ENCODE measurements at places on chromosomes 1 and 21.

- peak; percentile 15 for DNase-seq
Observed at GRCh38 chr1:155062702-155063411, 683 bp upstream of the EFNA4 start.

DNA sequence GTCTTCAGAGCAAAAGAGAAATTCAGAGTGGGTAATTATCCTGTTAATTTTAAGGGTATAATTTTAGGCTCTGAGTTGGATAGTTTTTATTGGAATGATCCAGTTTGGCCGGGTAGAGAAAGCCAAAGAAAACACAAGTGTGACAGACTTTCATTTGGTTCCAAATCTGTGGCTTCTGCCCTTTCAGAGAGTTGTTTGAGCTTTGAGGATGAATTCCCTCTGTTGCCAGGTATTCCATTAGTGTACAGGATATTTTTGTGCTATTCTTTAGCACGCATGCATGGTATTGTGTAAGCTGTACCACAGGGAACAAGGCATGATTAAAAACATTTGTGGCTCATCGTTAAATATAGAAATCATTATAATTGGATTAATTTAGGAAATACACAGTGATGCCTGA lies 384.4 kb downstream of the ADGRL2 start:
- no peak for DNase-seq

DNA sequence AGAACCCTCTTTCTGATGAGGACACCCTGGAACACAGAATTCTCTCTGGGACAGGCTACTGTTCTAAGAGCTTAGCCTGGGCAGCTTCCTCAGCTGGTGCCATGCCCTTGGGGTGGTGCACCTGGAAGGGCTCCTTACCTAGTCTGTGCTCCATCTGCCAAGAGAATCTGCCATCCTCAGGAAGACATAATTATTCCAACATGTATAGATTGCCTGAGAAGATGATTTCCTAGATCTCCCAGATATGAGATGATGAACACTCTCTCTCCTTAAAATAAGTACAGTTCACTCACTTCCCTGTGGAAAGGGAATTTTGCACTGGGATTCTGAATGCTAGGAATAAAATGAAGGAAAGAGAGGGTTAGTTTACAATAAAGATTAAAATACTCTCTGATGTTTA lies 87.6 kb downstream of the NENF start:
- no peak for DNase-seq

- no peak for DNase-seq
Observed at GRCh38 chr21:35622612-35623011, 437.7 kb downstream of the SETD4 start.

- DNase-seq: no peak
Observed at GRCh38 chr1:62800281-62800680, 16.3 kb downstream of the ATG4C start.

- DNase-seq: no peak
Observed at GRCh38 chr21:44510508-44511218, 29.3 kb downstream of the KRTAP10-1 start.

GRCh38 chr1:13728091-13728715 lies 28.2 kb downstream of the PRDM2 start:
- no peak for DNase-seq

- DNase-seq: peak; percentile 84
Observed at GRCh38 chr1:162905174-162906158, 44.5 kb upstream of the CCDC190 start.

- DNase-seq: no peak
Observed at GRCh38 chr1:85992791-85993190, 163.8 kb downstream of the COL24A1 start.

DNA sequence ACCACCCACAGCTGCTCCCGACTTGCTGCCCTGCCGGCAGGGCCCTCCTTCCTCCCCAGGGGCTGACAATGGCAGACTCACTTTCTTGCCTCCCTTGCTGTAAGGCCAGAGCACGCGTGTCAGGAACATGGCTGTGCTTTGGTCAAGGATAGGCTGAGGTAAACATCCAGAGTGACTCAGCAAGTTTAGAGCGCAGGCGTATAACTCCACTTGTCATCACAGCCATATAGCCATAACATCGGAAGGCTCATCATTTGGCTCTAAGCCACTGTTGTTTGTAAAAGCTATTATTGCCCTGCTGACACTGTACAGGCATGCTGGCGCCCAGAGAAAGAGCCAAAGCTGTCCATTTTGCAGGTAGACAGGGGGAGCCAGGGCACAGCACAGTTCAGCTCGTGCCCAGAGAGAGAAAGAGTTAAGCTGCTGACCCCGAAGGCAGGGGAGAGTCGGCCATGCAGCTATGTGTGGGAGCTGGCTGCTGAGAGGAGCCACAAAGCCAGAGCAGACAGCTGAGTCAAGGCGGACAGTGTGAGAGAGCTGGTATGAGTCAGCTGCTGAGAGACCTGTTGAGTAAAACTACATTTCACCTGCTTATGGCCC lies 60.6 kb downstream of the GNG4 start:
- DNase-seq: peak; percentile 50

DNA sequence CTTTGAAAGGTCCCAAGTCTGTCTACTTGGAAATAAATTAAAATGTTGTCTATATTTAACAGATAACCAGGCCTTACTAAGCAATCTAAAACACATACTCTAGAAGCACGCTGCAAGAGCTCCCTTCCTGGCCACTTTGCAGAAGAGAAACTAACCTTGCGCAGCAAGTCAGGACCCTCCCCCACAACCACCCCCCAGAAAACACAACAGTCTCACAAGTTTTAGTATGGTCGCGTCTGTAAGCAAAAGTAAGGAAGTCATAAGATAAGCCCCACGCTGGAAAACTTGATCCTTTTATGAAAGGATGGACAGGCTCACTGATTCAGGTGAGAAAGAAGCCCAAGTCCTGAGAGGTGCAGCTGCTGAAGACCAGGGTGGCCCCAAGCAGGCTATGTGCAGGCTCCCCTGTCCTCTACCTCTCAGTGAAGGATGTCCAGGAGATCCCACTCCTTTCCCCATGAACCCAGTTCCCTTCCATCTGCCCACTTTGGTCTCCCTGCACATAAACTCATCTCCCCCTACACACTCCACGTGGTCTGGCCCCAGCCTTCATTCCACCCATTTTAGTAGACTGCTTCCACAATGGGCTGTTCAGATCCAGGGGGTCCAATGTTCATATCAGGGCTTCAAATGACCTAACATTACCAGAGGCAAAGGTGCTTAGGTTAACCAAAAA lies 23.8 kb downstream of the HIVEP3 start:
- no peak for DNase-seq

- peak; percentile 32 for DNase-seq
Observed at GRCh38 chr21:45554477-45555175, 12.4 kb upstream of the SLC19A1 start.

- no peak for DNase-seq
Observed at GRCh38 chr21:40851749-40852148, 4.8 kb upstream of the DSCAM start.

- no peak for DNase-seq
Observed at GRCh38 chr1:229579059-229579673, 20.7 kb upstream of the ABCB10 start.

- DNase-seq: no peak
Observed at GRCh38 chr1:51276286-51276685, 40.2 kb downstream of the RNF11 start.

DNA sequence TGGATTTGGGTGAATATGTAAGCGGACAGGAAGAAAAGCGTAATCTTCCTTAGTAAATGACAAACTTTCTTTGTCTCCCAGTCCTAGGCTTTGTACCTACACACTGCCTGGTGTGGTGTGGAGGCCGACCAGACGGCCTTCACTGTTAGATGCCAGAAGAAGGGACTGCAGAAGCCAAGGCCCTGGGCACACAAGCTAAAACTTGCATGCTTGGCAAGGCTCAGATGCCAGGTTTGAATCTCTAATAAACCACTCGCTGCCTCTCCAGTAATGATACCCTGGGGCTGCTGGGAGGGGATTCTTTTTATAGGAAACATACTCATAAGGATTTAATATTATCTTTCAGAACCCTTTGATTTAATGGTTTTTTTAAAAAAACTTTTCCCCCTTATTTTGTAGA lies 263.8 kb downstream of the PTPRC start:
- peak; percentile 51 for DNase-seq

DNA sequence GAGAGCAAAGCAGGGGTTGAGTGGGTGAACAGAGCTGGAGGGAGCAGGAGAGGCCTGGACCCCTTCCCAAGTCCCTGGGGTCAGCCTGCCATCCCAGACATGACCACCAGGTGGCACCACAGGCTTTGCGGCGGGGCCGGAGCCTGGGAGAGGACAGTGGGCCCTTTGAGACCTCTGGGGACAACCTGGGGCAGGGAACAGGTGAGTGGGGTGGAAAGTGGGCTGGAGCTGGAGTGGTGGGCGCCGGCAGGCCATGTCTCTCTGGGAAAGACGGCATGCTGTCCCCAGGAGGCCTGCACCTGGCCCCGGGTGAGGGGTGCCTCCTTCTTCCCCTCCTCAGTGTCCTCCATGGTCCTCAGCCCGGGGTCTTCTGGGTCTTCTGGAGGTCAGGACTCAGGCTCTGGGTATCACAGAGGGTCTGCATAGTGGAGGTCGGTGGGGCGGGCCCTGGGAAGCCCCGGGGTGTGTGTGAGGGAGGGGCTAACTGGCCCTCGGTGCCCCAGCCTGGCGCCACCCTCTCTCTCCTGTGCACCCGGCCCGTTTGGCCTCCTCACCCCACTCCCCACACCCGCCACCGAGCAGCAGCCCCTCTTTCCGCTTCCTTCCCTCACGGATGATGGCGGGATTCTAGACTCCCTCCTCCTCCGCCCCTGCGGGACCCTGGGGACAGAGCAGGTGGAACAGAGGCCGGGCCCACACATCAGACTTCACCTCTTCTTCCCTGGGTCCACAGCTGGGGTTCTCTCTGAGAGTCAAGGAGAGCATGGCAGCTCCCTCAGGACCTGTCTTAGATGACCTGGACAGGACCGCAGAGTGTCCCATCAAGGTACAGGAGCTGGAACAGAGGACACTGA lies 28.5 kb upstream of the PKP1 start:
- DNase-seq: no peak

- DNase-seq: peak; percentile 1
Observed at GRCh38 chr1:74053407-74053806, 144.6 kb downstream of the LRRIQ3 start.

GRCh38 chr1:8091691-8092090 lies 65.6 kb upstream of the ERRFI1 start:
- DNase-seq: no peak

DNA sequence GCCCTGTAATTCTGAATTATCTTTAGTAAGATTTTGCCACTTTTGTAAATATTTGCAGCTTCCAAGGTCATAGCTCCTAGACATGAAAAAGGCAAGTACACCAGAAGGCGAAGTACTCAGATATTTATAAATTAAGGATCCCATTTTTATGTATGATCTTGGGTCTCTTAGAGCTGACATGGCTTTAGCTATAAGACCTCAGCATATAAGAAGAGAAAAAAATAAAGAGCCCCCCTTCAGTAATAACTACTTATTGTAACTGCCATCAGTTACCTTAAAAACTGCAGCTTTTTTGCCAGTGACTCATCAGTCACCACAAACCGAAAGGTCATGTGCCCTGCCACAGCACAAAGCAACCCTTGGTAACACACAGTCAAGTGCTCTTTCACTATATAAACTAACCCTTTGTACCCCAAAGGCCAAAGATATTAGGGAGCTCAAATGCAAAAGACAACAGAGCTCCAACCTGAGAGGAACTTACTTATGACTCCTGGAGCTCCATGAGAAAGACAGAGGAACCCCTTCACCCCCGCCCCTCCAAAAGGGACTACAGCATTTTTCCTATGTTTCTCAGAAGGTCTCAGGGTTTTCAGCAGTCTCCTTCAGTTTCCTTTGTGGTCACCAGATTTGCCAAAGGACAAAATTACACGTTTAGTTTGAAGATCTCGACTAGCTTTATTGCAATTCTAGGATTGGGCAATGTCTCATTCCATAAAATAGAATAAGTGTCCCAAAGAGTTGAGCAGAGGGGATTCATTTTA lies 219.8 kb upstream of the DUSP10 start:
- no peak for DNase-seq

GRCh38 chr1:167428395-167428794 lies 89.9 kb downstream of the CD247 start:
- DNase-seq: no peak

GRCh38 chr1:179141592-179142251 lies 59.9 kb downstream of the TOR3A start:
- DNase-seq: peak; percentile 75

GRCh38 chr1:157170677-157171515 lies 32.7 kb upstream of the ETV3 start:
- DNase-seq: no peak

DNA sequence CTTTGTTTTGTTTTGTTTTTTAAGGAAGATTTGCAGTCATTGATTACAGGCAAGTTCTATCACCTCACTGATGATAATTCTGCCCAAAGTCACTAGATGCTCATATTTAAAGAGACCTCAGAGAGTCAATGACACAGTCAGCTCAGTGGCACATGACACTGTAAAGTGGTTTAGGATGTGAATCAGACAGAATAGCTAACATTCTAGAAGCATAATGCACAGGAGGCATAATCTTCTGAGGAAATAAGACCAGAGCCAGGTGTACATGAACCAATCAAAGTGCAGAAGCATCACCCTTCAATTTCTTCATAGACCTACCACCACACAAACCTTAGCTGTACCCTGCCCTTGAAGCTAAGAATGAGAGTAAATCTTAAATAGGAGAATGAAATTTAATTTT lies 268.5 kb downstream of the BRINP2 start:
- peak; percentile 31 for DNase-seq

- DNase-seq: no peak
Observed at GRCh38 chr1:30318413-30318812, 405.0 kb downstream of the MATN1 start.

- DNase-seq: no peak
Observed at GRCh38 chr21:23968008-23968407, 1639.3 kb downstream of the MRPL39 start.

- DNase-seq: peak; percentile 56
Observed at GRCh38 chr1:226063224-226063976, 884 bp downstream of the H3-3A start.

DNA sequence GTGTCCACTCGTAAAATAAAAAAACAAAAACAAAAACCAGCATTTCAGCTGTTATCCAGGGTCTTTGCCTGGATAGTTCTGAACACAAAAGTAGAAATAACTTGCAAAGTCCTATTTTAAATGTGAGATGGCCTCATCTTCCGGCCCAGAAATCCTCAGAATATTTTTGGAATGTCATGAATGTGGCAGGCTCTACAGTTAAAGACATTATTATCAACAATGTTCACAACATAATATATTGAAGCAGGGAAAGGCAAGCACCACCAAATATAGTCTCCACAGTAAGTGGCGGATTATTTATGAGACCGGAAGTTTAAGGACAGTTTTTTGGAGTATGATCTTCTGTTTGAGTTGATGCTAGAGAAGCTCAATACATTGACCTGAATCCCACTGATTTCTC lies 1.2 kb upstream of the C1orf198 start:
- DNase-seq: no peak

- no peak for DNase-seq
Observed at GRCh38 chr1:245466261-245466660, 311.5 kb downstream of the KIF26B start.

- DNase-seq: no peak
Observed at GRCh38 chr1:210244746-210245367, 12.3 kb downstream of the SERTAD4 start.

DNA sequence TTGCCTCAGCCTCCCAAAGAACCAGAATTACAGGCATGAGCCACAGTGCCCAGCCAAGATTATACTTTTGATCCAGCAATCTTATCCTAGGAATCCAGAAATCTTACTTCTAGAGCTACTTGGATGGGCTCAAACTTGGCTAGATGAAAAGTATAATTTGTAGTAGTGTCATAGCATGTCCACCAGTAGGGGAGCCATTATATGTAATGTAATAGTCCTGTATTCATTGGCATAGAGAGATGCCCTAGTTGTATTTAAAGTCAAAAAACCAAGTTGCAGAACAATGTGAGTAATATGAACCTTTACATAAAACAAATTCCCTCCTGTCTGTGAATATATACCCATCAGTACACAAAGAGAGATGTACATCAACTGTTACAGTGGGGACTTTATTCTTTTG lies 83.9 kb downstream of the NOS1AP start:
- no peak for DNase-seq

Data from foreskin keratinocyte (primary cell).